ENCODE measurements at places on chromosomes 12 and 14.

GRCh38 chr14:26389646-26390508 is 208.0 kb downstream of the NOVA1 start:
- DNase-seq, result no peak

DNA sequence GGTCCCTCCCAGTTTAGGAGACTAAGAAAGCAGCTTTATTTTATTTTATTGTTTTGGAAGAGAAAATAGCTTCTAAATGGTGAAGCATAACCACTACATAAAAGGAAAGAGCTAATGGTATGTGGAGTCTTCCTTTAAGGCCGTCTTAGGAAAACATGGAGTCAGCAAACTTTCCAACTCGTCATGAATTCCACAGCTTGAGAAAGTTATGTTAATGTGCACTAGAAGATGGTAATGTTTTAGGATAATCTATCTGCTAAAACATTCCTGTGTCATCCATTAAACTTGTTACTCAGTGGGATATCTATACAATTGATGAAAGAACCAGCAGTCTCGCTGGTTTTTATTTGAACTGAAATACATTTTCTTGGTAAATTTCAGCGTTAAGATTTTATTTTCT is 448.4 kb upstream of the SEL1L start:
- no peak for DNase-seq

- no peak for DNase-seq
Measured at GRCh38 chr14:104789752-104790743, 5.5 kb downstream of the AKT1 start.

- no peak for DNase-seq
Measured at GRCh38 chr12:89189448-89189847, 162.9 kb downstream of the DUSP6 start.

- DNase-seq, result no peak
Measured at GRCh38 chr12:27486961-27487360, 37.0 kb upstream of the PPFIBP1 start.

DNA sequence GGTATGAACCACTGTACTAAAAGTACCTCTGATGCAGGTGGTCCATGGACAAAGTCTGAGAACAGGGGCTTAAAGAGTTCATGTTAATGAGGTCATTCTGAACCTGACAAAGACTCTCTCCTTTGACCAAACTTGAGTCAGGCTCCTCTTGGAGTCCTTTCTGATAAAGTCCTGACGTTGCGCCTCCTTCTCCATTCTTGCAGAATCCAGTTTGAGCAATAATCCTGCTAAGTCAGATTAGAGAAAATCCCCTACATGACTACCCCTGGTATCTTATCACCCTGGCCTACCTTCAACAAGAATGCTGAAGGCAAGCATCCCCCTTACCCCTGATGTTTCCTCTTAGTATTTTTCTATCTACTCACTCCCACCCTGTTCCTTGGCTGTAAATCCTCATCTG is 46.0 kb upstream of the ISM2 start:
- DNase-seq, result no peak

DNA sequence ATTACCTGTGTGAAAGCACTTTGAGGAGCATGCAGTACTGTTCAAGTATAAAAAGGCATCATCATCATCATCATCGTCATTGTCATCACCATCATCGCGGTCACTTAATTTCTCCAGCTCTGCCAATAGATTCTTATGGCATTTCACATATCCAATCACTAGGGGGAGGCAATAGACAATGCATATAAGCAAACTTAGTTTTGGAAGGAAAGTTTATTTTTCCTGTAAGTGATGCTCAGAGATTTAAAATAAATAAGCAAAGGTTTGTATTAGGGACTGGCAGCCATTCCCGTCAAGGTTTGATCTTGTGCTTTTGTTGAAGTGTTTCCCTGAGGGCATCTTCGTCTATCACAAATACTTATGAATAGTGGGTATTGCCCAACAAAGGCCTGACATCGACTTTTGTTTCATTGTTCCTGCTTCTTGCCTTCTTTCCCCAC is 127.4 kb downstream of the KTN1 start:
- peak; percentile 14 for DNase-seq

DNA sequence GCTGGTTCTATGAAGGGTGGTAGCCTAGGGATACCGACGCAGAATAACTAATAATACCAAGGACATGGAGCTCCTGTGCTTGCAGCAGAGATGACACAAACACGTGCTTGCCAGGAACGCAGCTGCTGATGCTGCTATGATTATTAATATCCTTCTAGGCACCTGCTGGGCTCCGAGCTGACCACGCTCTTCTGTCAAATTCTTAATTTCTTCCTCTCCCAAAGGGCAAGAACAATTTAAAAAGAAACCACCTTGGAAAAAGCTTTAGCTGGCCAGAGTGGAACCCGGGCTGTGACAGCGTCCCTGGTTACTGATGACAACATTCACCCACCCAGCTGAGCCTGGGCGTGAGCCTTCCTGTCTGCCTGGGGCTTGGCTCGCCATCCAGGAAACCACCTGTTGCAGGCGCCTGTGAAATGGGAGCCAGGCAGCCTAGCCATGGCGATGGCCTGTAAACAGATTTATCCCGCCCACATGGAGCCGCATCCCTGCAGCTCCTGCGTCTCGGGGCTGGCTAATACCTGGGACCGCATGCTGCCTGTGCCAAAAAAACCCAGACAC is 28.8 kb downstream of the CLMN start:
- no peak for DNase-seq

DNA sequence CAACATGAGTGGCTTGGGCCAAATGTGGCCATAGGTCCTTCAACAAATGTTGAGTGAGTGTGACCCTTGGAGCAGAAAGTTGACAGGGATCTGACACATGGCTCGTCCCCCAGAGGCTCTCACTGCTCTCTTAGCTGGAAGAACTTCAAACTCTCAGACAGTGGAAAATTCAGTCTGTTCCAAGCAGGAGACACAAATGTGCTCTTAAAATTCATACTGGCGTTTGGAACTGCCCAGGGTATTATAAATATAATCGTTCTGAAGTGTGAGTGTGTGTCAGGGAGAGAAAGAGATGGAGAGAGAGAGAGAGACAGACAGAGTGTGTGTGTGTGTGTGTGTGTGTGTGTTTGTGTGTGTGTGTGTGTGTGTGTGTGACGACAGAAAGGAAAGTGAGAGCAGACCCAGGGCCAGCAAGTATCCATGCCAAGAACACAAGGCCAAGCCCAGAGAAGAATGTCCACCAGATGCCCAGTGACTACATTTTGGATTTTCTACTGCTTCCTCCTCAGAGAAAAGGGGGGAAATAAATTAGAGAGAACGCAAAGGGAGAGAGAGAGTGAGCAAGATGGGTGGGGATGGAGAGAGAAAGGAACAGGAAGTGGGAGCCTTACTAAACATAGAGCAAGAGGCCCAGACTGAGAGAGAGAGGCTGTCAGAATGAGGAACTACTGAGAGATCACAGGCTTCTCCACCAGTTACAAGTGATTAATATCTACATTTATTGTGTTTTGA is 193.6 kb upstream of the NUDT4 start:
- DNase-seq, result no peak

GRCh38 chr12:67669934-67670631 is 21.5 kb downstream of the DYRK2 start:
- no peak for DNase-seq

DNA sequence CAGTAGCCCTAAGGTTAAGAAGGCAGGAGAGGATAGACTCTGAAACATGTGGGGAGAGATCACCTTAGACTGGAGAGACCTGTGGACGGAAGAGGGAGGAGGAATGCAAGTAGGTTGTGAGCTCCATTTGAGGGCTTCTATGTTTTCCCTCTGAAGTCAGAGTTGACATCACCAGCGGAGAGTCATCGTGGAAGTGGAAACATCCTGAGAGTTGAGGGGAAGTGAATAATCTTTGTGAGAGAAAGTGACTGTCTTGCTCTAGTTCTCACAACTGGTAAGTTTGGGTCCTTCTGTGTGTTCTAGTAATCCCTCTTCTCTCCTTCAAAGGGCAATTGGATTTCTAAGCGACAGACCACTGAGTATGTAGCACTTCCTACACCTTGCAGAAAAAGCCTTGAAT is 103.6 kb upstream of the CCND2 start:
- DNase-seq, result peak; percentile 73

DNA sequence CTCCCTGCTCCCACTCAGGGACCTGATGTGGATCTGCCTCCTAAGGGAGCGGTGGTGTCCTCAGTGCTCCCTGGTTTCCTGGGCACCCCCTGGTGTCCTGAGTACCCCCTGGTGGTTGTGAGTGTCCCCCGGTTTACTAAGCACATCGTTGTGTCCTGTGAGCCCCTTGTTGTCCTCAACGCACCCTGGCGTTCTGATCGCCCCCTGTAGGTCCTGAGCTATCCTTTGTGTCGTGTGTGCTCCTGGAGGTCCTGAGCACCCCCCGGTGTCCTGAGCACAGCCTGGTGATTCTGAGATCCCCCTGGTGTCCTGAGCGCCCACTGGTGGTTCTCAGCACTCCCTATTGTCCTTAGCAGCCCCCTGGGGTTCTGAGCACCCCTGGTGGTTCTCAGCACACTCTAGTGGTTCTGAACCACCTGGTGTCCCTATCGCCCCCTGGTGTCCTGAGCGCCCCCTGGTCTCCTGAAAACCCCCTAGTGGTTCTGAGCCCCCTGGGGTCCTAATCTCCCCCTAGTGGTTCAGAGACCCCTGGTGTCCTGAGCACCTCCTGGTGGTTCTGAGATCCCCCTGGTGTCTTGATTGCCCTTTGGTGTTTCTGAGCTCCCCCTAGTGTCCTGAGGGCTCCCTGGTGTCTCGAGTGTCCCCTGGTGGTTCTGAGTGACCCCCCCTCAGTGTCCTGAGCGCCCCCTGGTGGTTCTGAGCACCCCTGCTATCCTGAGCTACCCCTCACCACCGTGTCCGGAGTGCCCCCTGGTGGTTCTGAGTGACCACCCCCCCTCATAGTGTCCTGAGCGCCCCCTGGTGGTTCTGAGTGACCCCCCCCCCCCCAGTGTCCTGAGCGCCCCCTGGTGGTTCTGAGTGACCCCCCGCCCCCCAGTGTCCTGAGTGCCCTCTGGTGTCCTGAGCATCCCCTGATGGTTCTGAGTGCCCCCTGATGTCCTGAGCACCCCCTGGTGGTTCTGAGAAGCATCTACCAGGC is 615.1 kb downstream of the TMEM121 start:
- DNase-seq, result peak; percentile 81

GRCh38 chr12:18749386-18749957 is 11.6 kb downstream of the CAPZA3 start:
- DNase-seq, result no peak
